ENCODE measurements at places on chromosomes 2 and 18. TPM values are rescaled to one million over a fixed set of nuclear protein-coding genes. Genes with fewer than 3 reads are reported as not detected.

DNA sequence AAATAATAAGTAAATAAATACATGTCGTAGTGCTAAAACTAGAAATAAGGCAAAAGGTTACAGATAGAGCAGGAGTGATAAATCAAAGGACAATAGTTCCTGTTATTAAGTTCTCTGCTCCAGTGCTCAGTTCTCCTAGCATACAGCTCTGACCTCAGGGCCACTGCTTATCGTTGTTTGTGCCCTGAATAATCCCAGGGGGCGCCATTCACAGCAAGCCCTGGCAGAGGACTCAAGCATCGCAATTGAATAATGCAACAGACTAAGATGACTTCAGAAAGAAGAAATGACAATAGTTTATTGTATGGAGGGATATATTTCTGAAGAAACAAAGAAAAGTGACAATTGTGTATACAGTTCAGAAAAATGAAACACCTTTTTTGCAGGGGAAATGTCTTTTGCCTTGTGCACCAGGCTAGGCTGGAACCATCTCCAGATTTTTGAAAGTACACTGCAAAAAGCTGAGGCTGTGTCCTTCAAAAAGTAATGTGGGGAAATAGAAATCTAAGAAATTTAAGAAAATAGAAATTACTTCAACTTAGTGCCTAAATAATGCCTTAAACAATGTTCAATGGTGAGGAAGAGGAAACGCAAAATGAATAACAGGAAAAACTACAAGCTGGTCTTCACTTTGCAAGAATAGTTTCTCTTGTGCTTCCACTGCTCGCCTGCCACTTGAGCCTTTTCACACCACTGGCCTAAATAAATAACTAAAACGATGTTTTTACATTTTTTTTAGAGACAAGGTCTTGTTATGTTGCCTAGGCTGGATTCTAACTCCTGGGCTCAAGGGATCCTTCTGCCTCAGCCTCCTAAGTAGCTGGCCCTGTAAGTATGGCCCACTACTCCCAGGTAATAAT, 19.0 kb upstream of the CCNYL1 start:
- peak; percentile 16 for DNase-seq

DNA sequence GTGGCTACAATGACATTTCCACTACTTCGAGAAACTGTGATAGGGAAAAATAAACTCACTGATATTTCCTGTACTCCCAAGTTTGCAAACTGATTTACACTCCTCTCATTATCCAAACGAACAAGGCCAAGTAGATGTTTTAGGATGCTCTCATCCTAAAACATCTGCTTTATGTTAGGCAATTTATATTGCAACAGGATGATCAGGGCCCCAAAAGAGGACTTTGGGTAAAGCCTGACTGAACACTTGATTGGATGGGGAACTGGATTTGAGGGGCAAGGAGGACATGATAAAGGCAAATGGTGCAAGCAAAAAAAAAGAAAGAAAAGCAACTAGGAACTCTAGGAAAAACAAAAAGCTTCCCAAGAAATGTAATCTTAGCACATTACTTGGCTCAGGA, 2.1 kb upstream of the HES6 start:
- DNase-seq: no peak

- DNase-seq: no peak
These were observed 480.2 kb upstream of the ACVR2A start for GRCh38 chr2:147364597-147364996.

- DNase-seq: peak; percentile 64
These were observed 84.9 kb upstream of the EPB41L3 start for GRCh38 chr18:5628512-5629255.

- peak; percentile 85 for DNase-seq
These were observed 107.6 kb upstream of the PKDCC start for GRCh38 chr2:41940060-41940744.

DNA sequence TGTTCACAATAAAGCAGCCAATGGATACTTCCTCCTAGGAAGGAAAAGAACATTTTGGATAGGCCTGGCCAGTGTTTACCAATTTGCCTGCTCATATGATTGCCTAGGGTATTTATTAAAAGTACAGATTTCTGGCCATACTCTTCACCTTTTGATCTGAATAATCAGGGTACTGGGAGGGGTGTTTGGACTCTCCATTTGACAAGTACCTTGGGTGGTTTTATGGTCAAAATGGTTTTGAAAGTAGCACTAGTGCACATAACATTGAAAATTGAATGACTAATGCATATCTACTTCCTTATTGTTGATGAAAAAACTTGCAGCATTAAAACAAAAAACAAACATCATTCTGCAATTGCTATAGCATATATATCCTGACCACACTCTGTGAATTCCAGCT, 333.3 kb upstream of the CDH2 start:
- no peak for DNase-seq

DNA sequence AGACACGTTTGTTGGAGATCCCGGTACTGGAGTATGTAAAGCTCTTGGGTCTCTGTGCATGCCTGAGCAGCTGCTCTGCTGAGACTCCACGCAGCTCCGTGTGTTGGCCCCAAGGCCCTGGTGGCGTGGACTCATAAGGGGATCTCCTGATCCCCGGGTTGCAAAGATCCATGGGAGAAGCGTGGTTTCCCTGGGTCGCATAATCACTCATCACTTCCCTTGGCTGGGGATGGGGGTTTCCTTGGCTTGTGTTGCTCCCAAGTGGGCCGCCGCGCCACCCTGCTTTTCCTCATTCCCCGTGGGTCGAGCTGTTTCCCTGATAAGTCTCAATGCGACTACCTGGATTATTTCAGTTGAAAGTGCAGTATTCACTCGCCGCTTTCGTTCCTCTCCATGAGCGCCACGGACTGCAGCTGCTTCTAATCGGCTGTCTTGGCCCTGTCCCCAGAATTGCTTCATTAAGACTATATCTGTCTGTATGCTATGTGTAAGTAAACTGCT, 76.0 kb downstream of the EPC2 start:
- peak; percentile 91 for DNase-seq

DNA sequence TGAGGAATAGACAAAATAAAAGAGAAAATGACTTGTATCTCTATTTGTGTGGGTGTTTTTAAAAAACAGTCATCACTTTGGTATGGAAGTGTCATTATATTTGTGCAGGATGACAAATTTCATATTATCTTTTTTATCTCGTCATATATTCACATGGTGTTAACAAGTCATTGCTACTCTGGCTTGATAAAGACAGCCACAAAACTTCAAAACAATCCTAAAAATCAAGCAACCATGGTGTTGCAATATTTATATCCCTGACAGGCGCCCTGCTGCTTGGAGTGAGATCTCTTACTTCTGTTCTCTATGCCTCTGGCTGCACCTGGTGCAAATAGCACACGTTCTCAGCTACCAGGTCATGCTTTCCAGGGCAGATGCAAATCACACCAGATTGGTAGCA, 278.0 kb upstream of the EPHA4 start:
- DNase-seq: no peak

GRCh38 chr2:178101321-178102079, 10.7 kb upstream of the RBM45 start:
- no peak for DNase-seq

- no peak for DNase-seq
These were observed 324.9 kb downstream of the PAX3 start for GRCh38 chr2:221973902-221974301.

DNA sequence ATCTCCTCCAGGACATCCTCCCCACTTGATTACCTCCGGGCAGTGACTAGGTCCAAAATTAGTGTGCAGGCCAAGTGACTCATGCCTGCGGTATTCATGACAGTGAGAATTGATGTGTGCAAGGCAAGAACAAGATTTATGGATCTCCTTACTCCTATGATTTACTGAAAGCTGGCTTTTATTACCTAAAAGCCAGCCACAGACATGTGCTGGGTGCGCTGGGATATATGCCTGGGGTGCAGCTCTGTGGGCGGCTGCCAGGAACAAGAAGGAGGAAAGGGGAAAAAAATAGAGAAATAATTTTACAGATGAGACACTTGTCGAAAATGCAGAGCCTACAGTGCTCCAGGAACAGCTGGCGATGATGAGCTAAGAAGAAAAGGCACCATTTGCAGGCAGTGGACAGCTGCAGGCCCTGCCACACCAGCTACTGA, 359.3 kb downstream of the CMPK2 start:
- peak; percentile 67 for DNase-seq

- DNase-seq: no peak
These were observed 1.9 kb downstream of the ACTR1B start for GRCh38 chr2:97661927-97662326.

DNA sequence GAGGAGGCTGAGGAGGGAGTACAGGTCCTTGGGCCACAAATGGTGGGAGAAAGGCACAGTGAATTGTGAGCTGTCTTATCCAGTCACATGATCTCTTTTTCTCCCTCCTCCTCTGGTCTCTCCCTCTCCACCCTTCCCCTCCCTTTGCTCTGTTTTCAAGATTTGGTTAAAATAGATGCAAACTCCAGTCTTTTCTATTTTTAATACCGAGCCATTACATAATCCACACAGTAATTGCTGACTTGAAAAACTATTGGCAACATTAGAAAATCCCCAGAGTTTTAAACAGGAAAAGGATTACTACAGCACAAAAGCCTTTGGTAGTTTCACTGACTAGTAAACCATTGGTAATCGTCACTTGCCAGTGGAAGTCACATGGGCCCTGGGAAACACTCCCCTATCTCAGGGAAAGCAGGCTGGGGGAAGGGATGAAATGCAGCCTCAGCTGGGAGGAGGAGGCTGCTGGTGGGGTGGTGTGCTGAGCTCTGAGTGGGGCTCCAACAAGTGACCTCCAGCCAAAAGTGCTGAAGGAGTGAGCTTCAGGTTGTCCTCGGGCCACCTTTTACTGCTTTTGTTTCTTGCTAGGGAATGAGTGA, 57.4 kb upstream of the PCBP1 start:
- DNase-seq: peak; percentile 97

DNA sequence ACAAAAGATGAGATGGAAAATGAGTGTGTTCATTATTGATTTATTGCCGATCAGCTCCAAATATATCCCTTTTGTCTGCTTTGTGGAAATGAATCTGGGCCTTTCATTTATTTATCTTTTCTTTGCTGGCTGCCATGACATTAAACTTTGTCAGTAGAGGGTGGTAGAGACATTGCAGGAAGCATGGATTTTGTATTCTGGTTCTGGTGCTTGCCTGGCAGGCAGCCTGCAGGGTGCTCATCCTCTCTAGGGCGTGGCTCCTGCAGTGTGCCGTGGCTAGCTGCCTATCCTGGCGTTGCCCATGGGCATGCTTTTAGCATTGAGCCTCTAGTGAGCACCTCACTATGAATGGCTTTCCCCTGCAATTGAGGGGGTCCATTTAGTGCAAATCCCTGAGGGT, 593.1 kb downstream of the RNF144A start:
- no peak for DNase-seq

DNA sequence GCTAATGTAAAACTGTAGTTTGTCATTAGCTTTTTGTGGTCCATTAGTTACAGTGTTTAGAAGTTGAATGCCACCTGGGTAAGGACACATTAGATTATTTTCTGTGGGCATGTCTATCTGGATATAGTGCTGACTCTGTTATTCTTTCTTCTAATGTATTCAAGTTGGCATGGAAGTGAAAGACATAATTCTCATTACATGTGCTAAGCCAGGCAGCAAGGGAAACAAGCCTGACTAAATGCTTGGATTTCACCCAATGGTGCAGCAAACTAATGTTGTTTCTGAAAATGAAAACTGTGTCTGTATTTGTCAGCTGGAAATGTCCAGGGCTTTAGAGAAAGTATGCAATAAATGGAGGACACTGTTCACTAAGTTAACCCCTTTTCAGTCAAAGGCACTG, 100.7 kb downstream of the NUP35 start:
- peak; percentile 89 for DNase-seq

DNA sequence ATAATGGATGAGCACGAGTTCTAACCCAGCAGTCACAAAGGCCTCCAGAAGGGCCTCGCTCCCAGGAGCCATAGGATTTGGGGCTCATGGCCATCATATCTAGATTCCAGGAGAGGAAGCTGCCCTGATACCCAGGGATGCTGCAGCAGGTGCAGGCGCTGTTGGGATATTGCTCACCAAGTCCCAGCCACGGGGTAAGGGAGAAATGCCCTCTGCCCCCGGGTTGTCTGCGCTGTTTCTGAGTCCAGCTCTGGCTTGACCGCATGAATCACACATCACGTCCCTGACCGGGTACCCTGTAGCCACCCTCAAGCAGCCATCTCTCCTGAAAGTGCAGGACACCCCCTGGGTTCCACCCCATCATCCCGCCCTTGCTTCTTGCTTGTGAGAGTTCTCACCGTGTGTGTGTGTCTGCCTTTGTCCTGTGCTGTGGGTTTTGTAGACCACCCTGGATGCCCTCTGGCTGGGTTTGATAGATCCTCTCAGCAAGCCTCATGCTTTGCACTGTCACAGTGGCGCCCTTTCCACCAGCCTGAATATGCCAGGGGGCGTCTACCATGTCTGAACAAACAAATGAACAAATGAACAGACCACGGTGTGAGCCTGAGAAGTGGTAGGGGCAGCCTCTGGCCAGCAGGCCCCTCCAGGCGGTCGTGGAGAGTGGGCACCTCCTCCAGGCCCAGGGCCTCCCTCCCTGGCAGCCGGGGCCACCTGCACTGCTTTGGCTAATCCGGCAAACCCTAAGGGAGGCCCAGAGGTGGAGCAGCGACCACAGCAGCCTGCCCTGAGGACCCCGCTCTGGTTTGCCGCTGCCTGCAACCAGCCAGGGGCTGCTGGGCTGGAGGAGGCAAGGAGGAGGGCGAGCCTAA, 32.1 kb downstream of the ADRA2B start:
- no peak for DNase-seq

DNA sequence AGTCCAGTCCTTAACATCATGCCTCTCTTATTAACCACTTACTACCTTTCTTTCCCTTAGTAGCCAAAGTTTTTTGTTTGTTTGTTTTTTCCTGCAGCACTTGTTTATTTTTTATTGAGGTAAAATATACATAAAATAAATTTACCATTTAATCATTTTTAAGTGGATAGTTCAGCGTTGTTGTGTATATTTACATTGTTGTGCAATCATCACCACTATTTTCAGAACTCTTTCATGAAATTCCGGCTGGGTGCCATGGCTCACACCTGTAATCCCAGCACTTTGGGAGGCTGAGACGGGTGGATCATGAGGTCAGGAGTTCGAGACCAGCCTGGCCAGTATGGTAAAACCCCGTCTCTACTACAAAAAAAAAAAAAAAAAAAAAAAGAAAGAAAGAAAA, 38.1 kb upstream of the LHCGR start:
- DNase-seq: no peak

- DNase-seq: no peak
These were observed 64.1 kb downstream of the ATAD2B start for GRCh38 chr2:23862716-23863426.

ADD2 gene
- 0.98 TPM for total RNA-seq

OBSL1 gene
- total RNA-seq: 120 TPM

FBXO15 gene
- total RNA-seq: 0.89 TPM

HAUS1 gene
- 29.0 TPM for total RNA-seq

DNAJC5G gene
- total RNA-seq: not detected

ARHGAP28 gene
- total RNA-seq: 26.1 TPM

WDR12 gene
- 34.3 TPM for total RNA-seq

GALR1 gene
- total RNA-seq: under 0.01 TPM

ELOA2 gene
- total RNA-seq: not detected

PARD6G gene
- 2.9 TPM for total RNA-seq

Data from muscle of leg (tissue), 16 donors.